ENCODE measurements at places on chromosomes 11 and 22.

GRCh38 chr11:47915783-47916182, 64.6 kb upstream of the PTPRJ start:
- DNase-seq, result no peak

DNA sequence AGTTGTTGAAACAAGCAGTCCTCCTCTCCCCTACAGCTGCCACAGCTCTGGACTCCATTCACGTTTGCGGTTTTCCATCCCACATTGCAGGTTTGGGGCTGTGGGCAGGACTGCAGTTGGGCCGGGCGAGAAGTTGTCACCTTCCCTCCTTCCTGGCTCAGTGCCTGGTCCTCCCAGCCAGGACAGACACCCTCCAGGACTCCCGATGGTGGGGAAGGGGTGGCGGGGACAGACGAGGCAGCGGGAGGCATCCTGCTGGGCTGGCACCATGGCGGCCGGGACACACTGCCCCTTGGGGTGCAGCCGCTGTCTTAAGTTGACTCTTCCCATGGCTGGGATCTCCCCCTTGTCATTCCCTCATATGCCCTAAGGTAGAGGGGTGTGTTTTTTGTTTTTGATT, 615.2 kb downstream of the BRD1 start:
- DNase-seq, result no peak

DNA sequence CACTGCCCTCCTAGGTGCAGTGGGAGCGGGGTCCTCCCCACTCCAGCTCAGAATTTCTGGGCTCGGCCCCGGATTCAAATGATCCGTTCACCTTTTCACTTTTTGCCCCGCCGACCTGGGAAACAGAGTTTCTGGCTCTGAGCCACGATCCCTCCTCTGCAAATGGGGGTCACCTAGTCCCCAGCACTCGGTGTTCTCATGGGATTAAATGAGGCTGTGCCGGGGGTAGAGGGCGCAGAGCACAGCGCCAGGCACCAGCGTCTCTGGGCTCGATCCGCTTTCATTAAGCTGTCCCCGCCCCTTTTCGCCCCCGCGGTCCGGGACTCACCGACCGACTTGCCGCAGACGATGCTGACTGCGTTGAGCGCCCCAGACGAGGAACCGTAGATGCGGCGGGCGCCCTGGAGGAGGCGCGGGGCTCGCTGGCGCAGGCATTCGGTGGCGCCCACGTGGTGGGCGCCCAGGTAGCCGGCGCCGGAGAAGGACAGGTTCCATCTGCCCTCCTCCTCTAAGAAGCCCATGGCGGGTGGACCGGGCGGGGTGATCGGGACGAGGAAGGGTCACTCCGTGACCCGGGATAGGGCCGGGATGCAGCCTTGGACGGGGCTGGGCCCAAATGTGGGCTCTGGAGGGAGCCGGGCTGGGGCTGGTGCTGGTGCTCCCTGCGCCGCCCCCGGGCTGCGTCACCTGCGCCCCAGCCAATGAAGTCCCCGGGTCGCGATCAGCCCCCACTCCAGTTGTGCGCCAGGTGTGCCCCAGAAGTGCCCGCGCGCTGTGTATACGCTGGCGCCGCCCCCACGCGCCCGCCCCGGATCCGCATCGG, at the start of gene PNPLA5:
TSS of gene PNPLA5 (minus strand) at position 654 of the 823 bp plus-strand sequence. CDS start at position 521, 133 bp downstream.
- no peak for DNase-seq

DNA sequence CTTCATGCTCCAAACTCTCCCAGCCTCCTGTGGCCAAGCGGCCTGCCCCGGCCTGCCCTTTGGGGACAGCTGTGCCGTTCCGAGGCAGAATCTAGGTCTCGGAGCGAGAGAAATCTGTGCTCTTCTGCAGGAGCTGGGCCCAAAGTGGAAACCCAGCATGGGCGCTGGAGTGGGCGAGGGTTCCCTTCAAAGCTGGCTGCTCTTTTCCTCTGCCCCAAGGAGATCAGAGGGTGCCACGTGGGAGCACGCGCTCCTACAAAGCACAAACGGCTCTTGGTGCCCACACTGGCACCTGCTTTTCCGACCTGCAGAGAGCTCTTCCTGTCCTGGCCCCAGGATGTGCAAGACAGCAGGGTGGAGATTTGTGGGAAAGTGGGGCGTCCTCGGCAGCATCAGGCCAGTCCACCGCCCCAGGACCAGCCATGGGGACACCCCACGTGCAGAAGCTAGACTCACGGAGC, 6.9 kb downstream of the OSBPL5 start:
- DNase-seq, result no peak

DNA sequence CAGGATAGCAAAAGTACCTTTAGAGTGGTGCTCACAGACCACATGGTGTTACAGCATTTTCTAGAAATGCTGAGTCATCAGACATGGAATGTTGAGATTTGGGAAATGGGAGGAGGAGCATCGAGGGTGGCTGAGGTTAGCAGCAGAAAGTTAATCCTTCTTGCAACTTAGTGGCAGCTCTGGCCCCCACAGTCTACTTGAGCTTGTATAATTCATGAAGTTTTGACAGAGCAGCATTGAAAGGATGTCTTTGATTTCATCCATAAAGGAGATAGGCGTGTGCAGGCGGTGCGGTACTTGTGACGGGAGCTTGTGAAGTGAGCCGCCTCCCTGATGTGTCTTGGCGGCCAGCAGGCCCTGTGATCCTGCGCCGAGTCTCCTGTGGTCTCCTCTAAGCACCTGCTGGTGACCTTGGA, 330.5 kb downstream of the TBC1D22A start:
- peak; percentile 33 for DNase-seq

- no peak for DNase-seq
Observed at GRCh38 chr11:44083433-44083832, 12.0 kb upstream of the EXT2 start.

- DNase-seq, result no peak
Observed at GRCh38 chr11:10503777-10504480, 37.1 kb downstream of the RNF141 start.

DNA sequence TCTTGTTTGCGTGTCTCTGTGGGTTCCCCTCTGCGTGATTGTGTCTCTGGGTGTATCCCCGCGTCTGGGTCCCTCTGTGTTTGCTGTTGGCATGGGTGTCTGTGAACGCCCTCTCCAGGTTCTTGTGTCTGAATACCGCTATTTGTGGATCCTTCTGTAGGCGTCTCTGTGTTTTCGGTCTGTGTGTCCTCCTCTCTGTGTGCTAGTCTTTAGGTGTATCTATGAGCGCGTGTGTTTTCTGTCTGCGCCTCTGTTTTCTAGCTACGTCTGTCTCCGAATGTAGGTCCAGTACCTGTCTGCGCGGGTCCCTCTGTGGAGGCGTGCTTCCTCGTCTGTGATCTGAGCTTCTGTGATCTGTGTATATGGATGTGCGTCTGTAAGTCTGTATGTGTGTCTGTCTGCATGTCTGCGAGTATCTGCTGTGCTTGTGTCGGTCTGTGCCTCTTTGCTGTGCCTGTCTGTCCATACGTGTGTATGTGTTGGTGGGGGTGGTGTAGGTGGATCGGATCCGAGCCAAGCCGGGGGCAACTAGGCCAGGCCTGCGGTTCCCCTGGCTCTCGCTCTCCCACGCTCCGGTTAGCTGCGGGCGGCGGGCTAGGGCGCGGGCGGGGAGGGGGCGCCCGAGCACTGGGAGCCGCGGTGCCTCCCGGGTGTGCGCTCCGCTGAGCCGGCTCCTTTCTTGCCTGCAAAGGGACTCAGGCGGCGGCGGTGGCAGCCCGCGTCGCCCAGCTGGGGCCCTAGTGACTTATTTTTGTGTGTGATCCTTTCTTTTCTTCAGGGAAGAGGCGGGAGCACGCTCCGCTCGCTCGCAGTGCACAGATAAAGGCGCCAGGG, 105.3 kb upstream of the E2F8 start:
- DNase-seq, result no peak

- DNase-seq, result no peak
Observed at GRCh38 chr11:37511425-37511933, 913.4 kb upstream of the RAG2 start.

DNA sequence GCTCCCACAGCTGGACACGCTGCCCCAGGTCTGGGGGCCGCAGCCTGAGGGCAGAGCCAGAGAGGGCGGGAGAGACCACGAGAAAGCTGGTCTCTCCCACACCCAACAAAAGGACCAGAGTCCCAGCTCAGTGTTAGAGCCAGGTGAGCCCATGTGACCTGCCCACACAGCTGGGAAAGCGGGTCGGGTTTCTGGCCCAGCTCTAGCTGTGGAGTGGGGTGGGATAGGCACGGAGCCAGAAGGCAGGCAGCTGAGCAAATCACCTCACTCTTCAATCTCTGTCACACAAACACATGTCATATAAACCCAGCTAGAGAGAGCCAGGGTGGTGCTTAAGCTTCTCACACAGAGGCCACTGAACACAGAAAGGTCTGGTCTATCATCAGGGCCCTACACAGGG, 7.8 kb upstream of the EIF3D start:
- DNase-seq, result no peak

GRCh38 chr11:82731691-82732277, 1.9 kb downstream of the FAM181B start:
- DNase-seq, result no peak

GRCh38 chr11:3834664-3835461, 5.9 kb downstream of the RHOG start:
- no peak for DNase-seq

DNA sequence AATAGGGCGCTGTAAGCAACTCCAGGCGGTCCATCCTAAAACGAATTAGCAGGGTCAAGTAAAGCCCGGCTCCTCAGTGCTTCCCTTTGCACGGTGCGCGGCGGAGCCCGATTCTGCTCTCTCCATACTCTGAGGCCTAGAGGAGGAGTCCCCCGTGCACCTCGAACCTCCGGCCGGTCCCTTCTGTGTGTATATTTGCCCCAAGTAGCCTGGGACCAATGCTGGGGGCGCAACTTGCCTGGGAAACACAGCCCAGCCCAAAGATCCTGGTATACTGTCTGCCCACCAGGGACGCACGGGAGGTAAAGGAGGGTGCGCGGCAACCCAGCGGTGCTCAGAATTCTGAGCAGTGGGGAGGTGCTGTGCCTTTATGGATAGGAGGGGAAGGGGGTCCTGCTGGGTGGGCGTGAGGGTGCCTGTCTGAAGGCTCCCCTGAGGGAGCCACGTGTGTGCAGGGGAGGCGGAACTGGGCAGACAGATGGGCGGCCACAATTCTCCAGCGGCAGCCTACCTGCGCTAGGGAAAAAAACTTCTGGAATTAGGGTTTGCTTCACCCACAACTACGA, 4.8 kb upstream of the TBX1 start:
- no peak for DNase-seq

DNA sequence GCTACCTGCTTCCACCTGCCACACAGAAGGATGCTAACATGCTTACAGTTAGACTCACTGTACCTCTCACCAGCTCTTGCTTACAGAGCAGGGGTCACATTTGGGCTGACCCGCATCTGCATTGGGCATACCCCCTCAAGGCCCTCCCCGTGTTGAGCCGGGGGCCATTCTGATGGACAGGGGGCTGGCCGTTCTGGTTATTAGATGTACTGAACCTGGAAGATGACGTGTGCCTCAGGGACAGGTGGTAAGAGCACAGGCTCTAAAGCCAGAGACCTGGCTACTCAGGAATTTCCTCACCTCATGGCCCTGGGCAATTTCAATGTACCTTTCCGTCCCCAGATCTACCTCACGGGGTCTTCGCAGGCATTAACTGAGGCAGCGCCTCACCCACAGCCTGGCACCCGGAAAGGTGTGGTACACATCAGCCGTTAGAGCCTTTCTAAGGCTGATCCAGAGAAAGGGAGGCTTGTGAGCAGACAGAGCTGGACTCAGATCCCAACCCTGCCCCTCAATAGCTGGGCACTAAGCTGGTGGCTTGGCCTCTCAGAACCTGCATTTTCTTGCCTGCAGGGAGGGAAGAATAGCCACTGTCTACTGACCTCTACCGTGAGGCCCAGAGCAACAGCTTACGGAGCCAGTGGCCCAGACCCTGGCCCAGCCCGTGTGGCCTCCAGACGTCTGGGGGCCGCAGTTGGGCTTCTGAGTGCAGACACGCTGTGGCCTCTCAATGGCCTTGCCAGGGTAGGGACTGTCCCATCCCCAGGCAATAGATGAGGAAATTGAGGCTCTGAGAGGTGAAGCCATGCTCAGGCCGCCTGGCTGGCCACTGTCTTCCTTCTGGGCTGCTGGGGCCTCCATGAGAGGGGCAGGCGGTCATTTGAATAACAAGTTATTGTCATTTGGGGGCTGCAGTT, 100.6 kb downstream of the MORC2 start:
- no peak for DNase-seq

- DNase-seq, result no peak
Observed at GRCh38 chr11:47589584-47589976, 3.1 kb downstream of the FAM180B start.

GRCh38 chr11:88131764-88132470, 43.3 kb downstream of the RAB38 start:
- DNase-seq, result no peak

DNA sequence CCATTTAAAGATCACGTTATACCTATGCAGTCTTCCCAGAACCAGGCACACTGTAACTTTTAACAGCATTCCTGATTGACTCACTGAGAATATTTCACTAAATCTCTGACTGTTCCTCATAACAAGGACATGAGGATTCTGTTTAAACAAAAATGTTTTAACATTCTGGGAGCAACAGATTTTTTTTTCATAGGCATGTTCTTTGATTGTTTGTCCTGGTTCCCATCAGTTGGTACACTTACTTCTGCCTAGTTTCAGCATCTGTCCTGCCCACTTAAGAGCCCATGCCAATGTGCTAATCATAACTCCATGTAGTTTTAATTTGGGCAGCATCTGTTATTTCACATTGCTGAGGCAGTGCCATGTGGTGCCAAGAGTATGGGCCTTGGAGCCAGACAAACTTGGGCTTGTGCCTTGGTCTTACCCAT, 138.5 kb upstream of the CTSC start:
- peak; percentile 71 for DNase-seq

DNA sequence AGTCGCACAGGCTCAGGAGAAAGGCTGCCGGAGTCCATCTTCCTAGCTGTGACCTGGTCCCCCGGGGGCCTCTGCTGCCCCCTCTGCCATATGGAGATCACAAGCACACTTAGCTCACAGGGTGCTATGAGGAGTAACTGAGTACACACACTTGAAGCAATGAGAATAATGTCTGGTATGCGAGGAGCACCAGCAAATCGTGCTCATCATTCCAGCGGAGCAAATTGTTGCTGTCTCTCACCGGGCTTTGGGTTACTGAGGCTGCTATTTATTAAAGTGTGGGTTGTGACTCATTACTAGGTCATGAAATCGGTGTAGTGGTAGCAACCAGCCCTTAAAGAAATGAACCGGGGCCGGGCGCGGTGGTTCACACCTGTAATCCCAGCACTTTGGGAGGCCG, 48.1 kb upstream of the EIF3D start:
- peak; percentile 94 for DNase-seq

DNA sequence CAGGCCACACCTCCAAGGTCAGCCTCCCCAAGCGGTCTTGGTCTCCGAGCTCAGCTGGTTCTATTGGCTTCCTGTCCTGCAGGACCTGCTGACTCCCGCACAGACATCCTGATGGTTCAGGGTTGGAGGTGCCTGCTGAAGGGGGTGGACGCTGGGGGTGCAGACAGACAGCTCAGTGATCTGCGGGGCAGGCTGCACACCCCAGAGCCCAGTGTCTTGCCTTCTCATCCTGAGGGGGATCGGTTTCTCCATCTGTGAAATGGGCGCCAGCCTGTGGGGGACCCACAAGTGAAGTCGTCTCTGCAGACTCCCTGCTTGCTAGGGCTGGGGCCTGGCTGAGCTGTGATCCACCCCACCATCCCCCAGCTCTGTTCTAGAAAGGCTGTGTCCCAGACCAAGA, 13.8 kb downstream of the FLRT1 start:
- no peak for DNase-seq

Measured in GM04503 (cell line).